ENCODE measurements at places on chromosomes 16 and 17.

GRCh38 chr16:81468269-81468902, 23.8 kb downstream of the CMIP start:
- peaks cover 57% of the 10 kb centered on the region for H3K4me1 ChIP-seq
- H3K27me3 ChIP-seq = no peaks in the 10 kb centered on the region
- no peak for DNase-seq

- no peak overlapping the region for H3K4me3 ChIP-seq
- no peak for DNase-seq
- H3K27me3 ChIP-seq = peaks cover 28% of the 10 kb centered on the region
- H3K4me1 ChIP-seq = peaks cover 17% of the 10 kb centered on the region
- no peaks in the 10 kb centered on the region for H3K36me3 ChIP-seq
- no peak overlapping the region for H3K27ac ChIP-seq
Observed at GRCh38 chr16:79768276-79768970, 167.9 kb upstream of the MAF start.

DNA sequence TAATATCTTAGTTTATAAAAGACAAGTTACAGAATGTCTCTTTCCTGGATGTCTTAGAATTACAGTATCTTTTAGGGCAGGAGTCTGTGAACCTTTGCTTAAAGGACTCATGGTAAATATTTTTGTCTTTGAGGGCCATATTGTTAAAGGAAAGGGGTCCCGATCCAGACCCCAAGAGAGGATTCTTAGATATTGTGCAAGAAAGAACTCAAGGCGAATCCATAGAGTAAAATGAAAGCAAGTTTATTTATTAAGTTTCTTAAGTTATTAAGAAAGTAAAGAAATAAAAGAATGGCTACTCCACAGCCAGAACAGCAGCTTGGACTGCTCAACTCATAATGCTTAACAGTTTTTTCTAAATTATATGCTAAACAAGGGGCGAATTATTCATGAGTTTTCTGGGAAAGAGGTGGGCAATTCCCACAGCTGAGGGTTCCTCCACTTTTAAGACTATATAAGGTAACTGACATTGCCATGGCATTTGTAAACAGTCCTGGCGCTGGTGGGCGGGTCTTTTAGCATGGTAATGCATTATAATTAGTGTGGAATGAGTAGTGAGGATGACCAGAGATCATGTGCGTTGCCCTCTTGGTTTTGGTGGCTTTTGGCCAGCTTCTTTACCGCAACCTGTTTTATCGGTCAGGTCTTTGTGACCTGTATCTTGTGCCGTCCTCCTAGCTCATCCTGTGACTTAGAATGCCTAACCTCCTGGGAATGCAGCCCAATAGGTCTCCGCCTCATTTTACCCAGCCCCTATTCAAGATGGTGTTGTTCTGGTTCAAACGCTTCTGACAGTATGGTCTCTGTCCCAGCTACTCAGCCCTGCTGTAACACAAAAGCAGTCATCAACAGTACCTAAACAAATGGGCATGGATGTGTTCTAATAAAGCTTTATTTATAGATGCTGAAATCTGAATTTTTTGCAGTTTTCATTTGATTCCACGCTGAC, 53.2 kb downstream of the BMERB1 start:
- DNase-seq = no peak
- H3K27ac ChIP-seq = peak overlapping the region; percentile 98
- H3K36me3 ChIP-seq = peaks cover 52% of the 10 kb centered on the region

DNA sequence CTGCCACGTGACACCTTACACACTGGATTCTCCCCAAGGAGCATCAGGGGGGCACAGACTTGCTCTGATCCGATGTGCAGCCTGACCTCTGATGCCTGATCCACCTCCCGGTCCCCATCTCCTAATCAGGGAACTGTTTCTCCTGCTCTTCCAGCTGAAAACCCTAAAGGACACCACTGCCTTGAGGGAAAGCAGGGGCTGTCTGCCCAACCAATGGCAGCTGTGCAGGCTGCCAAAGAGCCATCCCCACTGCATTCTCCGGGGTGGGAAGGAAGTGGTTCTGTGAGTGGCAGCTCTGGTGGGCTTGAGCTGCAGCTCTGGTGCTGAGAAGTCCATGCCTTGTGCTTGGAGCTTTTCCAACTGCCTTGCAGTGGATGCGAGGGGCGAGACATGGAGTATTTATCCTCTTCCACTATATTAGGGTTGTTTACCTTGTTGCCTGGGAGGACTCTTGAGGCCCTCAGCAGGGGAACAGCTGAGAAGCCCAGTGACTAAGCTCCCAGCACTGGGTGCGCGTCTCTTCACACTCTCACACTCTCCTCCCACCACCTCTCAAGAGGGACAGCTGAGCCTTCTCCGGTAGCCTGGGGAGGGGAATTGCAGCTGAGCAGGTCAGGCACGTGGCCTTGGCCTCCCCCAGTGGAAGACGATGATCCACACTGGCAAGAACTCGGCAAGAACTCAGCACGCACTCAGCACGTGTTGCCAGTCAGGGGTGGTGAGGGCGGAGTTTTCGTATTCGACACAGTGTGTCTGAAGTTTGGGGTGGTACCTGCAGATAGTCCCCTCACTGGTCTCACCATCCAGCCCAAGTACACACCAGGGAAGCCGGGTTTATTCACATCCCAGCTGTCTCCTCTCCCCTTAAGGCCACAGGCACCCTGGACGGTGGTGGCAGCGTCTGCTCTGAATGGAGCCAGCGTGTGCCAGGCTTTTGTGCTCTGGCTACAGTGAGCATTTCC, 21.1 kb upstream of the SPATA32 start:
- peaks cover 52% of the 10 kb centered on the region for H3K36me3 ChIP-seq
- no peaks in the 10 kb centered on the region for H3K27me3 ChIP-seq
- H3K27ac ChIP-seq = peak overlapping the region; percentile 65
- peaks cover 13% of the 10 kb centered on the region for H3K4me1 ChIP-seq

GRCh38 chr16:8376430-8376829, 213.9 kb downstream of the TMEM114 start:
- H3K36me3 ChIP-seq = no peaks in the 10 kb centered on the region
- H3K4me1 ChIP-seq = no peaks in the 10 kb centered on the region
- no peak for DNase-seq
- no peak overlapping the region for H3K4me3 ChIP-seq
- H3K27me3 ChIP-seq = no peaks in the 10 kb centered on the region
